ENCODE measurements at places on chromosomes 12 and 14.

DNA sequence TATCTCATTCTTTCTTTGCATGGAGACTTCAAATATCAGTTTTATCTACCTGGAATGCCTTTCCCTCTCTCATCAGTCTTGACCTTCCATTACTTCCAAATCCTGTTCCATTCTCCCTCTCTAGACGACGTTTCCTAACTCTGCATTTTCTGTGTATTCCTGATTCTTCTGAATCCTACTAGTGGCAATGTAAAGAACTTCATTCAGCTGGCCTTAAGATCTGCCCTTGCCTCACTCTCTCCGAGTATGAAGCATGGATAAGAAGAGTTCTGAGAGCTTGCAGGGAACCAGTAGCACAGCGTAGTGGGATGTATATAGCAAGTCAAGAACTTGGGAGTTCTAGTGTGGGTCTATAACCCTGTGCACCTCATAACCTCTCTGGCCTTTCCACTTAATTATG is 68.5 kb upstream of the HOXC13 start:
- no peak for DNase-seq

- no peak for DNase-seq
Observed at GRCh38 chr12:84619053-84619571, 293.5 kb downstream of the SLC6A15 start.

DNA sequence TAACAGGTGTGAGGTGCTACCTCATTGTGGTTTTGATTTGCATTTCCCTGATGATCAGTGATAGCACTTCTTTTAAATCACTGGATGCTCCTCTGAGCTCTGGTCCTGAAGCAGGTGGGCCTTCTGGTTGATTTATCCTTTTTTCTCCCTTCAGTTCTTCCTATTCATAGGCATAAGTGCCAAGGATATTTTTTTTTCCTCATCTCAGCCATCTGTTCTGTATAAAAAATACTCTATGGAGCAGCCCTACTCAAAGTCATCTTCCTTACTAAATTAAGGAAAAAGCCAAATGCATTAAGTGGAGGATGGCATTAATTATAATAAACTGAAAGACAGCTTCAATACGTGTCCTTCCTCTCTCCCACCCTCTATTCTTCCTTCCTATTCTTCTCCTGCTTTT is 18.4 kb downstream of the SPIC start:
- DNase-seq: no peak

DNA sequence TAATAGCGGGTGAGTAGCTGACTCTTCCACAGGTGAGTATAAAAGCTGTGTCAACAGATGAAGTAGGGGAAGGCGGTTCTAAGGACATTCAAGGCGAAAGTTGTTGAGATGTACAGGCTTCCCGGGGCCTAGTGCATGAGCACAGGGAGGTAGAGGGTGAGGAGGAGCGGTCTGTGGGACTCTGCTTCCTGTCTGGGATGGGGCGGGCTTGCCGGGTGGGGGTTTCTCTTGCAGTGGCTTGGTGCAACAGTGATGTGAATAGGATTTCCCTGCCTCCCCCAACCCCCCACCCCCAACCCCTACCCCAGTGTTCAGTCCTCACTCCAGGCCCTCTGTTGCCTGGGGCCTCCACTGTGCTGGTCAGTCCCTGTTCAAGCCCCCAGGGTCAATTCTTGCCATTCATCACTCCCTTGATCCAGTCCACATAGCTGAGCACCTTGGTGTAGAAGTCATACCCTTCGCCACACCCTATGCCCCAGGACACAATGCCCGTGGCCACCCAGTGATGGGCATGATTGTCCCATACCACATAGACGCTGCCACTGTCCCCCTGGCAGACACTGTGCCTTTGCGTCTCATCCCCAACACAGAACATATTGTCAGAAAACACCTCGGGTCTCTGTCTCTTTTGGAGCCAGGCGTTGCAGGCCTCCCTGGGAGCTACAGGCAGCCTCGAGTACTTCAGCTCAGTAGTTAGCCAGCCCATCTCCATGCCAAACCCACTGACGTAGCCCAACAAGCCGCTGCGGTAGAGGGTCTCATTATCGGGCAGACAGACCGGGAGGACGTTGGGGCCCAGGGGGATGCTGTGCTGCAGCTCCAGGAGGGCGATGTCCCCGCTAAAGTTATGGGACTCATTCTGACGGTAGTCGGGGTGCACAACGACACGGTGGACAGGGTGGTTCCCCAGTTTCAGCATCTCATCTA is 4.0 kb upstream of the C1R start:
- no peak for DNase-seq

GRCh38 chr12:70338531-70338930 is 27.6 kb upstream of the KCNMB4 start:
- no peak for DNase-seq

- DNase-seq: no peak
Observed at GRCh38 chr14:54316652-54317051, 80.2 kb upstream of the CDKN3 start.

- DNase-seq: no peak
Observed at GRCh38 chr12:68784015-68784414, 24.0 kb upstream of the MDM2 start.

DNA sequence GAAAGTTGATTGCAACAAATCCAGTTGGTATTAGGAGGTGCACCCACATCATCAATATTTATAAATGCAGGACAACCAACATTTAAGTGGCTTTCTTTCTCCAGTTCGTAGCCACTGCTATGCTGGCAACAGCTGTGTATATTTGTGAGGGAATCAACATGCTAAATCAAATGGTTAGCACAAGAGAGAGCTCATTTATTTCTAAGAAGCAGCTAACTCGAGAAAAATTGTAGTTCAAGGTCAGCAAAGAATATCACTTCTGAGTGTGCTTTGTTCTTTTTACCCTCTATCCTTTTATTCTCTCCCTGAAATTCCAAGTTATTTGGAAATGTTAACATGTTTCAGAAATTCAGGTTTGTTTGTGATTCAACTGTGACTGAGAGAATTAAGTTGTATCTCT is 137.3 kb downstream of the NAV3 start:
- DNase-seq: no peak

- no peak for DNase-seq
Observed at GRCh38 chr12:41287500-41288141, 99.5 kb downstream of the PDZRN4 start.

DNA sequence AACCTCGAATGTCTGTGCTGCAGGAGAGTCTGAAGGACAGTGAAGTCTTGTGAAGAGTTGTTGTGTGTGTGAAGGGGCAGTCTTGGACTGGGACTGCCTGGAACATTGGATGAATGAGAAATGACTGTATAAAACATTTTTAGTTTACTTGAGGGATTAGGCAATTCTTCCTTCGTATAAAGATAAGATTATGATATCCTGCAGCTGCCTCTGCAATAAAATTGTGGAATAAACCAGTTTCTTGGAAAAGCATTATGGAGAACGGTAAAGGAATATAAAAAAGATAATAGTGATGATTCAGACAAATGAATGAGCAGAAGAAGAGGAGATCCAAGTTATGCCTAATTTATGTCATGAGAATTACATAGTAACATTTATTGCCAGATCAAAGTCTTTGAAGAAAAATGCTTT is 30.9 kb upstream of the LUM start:
- DNase-seq: no peak

DNA sequence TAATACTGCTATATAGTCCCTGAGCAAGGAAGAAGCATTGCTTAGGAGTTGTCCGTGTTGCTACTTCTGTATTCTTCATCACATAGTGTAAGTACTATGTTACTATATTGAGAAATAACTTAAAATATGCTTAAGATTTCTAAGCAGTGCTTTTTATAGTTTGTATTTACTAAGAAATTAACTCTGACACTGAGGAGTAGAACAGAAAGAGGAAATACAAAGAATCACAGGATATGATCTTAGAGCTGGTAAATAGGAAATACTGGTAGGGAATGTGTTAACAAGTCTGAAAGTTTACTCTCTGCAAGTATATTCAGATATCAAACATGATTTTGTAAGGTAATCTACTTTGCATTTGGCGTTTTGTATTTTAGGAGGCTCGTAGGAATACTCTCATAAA is 15.5 kb downstream of the XPOT start:
- no peak for DNase-seq

DNA sequence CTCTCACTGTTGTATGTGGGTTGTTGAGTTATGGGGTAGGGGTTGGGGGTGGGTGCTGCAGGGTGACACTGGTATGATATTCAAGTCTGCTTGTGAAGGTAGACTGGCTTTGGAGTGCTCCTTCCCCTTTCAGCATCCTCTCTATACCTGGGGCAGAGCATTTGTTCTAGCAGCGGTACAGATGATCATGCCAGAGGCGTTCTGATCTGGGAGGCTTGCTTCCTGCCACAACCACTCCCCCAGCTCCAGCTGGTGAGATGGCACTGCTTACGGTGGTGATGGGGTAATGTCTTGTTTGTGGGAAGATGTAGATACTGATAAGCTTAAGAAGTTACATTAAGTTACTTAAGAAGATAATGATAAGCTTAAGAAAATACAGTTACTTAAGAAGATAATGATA is 131.8 kb downstream of the ERC1 start:
- no peak for DNase-seq

GRCh38 chr12:67535971-67536370 is 112.6 kb upstream of the DYRK2 start:
- DNase-seq: no peak

GRCh38 chr12:5546616-5547015 is 114.7 kb downstream of the NTF3 start:
- no peak for DNase-seq

Data from stimulated activated CD4-positive, alpha-beta T cell treated with anti-CD3 and anti-CD28 coated beads, Interleukin-1b, Interleukin-23, amount 100 ng/mL, for 1 hour (primary cell).